ENCODE measurements at places on chromosomes 2 and 18.

DNA sequence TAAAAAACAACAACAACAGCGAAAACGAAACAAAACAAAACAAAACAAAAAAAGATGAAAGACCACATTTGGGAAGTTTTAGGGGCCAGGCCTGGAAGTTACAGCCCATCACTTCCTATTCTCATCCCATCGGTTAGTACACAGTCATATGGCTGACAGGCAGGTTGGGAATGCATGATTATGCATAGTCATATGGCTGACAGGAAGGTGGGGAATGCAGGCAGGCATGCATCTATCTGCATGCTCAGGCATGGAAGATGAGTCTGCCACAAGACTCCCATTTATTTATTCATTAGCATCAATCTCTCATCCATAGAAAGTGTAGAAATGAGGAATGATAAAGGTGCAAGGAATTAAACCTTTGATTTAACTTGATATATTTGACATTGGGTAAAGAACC lies 325.3 kb upstream of the MEX3C start:
- no peak for DNase-seq

- no peak for DNase-seq
Measured at GRCh38 chr2:241703032-241703604, 1.3 kb downstream of the ING5 start.

- no peak for DNase-seq
Measured at GRCh38 chr2:176647325-176648165, 378.3 kb downstream of the MTX2 start.

- DNase-seq, result peak; percentile 10
Measured at GRCh38 chr18:47953471-47953931, 23.0 kb upstream of the SMAD2 start.

GRCh38 chr18:34928088-34928753 lies 113.0 kb upstream of the MAPRE2 start:
- DNase-seq, result no peak

GRCh38 chr2:225691711-225692110 lies 292.2 kb downstream of the NYAP2 start:
- DNase-seq, result no peak

DNA sequence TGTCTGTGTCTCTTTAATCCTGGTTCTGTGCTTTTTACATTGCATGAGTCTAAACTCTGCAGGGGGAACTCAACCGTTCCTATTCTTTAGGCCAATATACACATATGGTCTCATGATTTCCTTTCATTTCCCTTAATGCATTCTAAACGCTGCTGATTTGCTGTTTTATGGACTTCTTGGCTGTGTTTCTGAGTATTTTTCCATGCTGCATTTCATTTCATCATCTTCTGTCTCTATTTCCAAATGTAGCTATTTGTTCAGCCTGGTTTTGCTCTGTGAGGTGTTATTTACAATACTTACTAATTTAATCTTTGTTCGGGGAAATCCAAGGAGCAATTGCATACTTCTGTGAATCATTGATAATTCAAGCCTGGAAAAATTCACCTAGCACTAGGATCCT lies 897.2 kb downstream of the TSN start:
- DNase-seq, result no peak

GRCh38 chr2:233062946-233063268 lies 2.8 kb downstream of the INPP5D start:
- peak; percentile 45 for DNase-seq

- DNase-seq, result peak; percentile 38
Measured at GRCh38 chr2:30208453-30208852, 22.9 kb upstream of the LBH start.

DNA sequence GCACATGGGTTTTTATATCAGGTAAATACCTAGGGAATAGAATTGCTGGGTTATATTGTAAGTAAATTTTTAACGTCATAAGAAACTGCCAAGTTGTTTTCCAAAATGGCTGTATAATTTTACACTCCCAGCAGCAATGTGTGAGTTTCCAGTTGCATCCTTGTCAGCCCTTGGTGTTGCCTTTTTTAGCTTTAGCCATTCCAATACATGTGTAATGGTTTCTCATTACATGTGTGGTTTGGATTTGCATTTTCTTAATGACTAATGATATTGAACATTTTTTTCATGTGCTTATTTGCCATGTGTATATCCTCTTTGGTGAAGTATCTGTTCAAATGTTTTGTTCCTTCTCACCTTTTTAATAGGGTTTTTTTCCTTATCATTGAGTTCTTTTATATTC lies 70.8 kb downstream of the ABI2 start:
- DNase-seq, result no peak

GRCh38 chr2:141329964-141330363 lies 800.9 kb downstream of the LRP1B start:
- no peak for DNase-seq

DNA sequence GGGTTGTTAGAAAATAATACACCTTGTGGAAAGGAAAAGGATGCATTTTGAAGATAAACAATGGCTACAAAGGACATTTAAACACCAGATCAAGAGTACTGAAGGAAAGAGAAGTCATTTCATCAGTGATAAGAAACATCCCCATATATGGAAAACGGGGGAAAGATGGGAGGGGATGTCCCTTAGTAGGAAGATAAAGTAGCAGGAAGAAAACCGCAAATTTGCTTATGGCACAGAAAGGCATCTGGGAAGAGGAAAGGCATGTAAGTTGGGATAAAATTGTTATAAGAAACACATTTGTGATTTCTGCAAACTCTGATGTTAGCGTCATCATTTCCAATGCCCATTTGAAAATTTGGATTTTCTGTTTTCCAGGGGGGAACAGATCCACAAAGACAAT lies 10.5 kb upstream of the LYPD1 start:
- DNase-seq, result no peak

- no peak for DNase-seq
Measured at GRCh38 chr2:234025891-234026401, 24.6 kb upstream of the SPP2 start.

GRCh38 chr2:199195927-199196502 lies 261.7 kb downstream of the SATB2 start:
- no peak for DNase-seq

GRCh38 chr2:225091336-225091735 lies 49.1 kb upstream of the DOCK10 start:
- no peak for DNase-seq

- no peak for DNase-seq
Measured at GRCh38 chr2:237720957-237721356, 77.6 kb upstream of the RBM44 start.

- DNase-seq, result no peak
Measured at GRCh38 chr2:126775300-126775985, 119.5 kb downstream of the GYPC start.

DNA sequence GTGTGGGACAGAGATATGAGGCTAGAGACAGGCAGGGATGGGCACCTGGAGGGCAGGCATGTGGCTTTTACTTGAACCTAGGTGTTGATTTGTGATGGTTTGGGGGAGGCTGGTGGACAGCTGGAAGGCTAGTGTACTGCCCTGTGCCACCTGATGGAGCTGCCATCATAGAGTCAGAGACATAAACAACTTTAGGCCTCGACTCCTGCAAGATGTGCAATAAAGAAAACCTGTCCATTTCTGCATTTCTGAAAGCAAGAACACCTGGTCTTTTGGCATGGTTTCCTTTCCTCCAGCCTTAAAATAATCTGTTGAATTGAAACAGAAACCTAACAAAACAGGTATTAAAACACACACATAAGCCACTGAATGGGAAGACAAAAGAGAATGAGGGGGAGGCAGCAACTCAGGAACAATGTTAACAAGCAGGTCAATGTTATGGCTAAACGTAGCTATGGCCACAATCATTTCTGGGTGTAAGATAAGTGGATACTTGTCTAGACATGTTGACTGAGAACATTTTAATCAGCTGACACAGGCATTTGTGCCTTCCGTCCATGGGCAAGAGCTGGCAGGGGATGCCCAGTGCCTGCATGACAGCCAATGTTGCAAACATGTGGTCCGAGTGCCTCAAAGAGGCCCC lies 87.8 kb downstream of the KCTD1 start:
- DNase-seq, result no peak

DNA sequence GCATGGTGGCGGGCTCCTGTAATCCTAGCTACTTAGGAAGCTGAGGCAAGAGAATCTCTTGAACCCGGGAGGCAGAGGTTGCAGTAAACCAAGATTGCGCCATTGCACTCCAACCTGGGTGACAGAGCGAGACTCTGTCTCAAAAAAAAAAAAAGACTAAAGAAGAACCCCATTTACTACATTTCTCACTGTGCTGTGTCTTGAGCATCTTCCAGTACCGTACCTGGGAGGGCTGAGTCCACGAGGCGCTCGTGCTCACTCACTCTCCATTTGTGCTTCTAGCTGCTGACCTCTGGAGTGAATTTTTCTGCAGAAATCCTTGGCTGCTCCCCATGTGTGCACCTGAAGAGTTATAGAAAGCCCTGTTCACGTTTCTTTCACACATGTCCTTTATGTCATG lies 204.8 kb downstream of the LDLRAD4 start:
- DNase-seq, result no peak

DNA sequence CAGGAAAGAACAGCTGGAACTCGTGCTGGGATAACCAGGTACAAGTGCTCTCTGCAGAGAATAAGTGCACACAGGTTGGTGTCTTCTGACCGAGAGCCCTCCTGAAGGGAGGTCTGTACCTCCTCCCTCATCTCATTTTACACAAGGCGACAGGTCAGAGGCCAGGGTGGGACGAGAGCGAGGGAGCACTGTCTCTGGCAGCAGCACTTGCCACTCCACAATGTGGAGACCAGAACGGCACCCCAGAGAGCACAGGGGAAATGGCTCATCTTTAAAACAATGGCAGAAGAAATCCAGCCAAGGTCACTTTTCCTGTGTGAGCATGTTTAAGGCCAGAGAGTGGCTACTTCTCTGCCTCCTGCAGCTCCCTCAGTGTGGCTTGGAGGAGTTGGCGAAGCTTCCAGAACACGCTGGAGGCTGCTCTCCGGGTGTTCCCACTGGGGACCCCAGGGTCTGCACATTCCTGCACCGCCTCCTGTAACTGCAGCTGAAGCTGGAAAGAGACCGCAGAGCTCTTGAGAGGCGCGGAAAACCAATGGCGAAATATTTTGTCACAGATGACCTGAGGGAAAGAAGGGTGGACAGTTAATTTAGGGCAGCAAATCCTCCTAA lies 20.8 kb downstream of the DIPK1C start:
- no peak for DNase-seq

- no peak for DNase-seq
Measured at GRCh38 chr2:67503066-67503795, 106.1 kb downstream of the ETAA1 start.

GRCh38 chr2:127572841-127573240 lies 37.4 kb downstream of the MYO7B start:
- no peak for DNase-seq

DNA sequence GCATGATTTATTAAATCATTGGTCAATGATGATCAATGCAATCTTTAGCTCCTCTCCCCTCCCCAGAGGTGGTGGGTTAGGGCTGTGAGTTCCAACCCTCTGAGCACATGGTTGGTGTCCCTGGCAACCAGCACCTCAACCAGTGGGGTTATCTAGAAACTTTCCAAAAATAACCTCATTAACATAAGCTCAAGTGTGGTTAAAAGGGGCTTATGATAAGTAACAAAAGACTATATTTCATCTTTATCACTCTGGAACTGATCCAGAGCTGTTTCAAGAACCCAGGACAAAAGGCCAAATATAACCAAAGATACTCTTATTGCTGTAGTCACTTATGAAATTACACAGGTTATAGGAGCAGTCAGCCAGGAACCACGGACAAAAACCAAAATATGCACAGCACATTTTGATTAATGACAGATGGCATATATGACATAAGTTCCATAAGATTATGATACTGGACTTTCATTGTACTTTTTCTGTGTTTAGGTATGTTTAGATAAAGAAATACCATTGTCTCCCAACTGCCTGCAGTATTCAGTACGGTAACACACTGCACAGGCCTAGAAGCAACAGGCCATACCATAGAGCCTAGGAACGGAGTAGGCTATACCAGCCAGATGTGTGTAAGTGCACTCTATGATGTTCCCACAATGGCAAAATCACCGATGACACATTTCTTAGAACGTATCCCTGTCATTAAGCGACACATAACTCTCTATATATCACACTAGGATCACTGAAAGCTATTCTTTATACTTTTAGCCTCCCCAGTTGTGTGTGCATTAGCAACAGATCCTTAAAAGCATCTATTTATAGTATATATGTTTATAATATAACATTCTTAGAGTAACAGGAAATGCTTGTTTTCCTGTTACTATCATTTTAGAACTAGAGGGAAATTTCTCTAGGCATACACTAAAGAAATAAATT lies 31.9 kb downstream of the KIDINS220 start:
- no peak for DNase-seq

DNA sequence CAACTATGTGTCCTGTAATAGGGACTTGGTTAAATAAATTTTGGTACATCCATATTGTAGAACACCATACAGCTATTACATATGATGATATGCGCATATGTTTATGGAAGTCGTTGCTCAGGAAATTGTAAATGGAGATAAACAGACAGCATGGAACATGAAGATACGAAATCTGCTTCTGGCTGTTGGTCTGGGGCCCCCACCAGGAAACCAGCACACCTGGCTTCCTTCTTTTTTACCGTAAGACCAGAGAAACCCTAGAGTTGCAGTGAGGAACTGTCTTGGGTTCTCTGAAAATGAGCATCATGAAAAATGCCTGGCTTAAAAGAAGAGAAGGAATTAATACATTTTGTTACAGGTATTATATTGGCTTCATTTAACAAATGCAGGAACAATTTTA lies 40.8 kb downstream of the SPTBN1 start:
- no peak for DNase-seq

DNA sequence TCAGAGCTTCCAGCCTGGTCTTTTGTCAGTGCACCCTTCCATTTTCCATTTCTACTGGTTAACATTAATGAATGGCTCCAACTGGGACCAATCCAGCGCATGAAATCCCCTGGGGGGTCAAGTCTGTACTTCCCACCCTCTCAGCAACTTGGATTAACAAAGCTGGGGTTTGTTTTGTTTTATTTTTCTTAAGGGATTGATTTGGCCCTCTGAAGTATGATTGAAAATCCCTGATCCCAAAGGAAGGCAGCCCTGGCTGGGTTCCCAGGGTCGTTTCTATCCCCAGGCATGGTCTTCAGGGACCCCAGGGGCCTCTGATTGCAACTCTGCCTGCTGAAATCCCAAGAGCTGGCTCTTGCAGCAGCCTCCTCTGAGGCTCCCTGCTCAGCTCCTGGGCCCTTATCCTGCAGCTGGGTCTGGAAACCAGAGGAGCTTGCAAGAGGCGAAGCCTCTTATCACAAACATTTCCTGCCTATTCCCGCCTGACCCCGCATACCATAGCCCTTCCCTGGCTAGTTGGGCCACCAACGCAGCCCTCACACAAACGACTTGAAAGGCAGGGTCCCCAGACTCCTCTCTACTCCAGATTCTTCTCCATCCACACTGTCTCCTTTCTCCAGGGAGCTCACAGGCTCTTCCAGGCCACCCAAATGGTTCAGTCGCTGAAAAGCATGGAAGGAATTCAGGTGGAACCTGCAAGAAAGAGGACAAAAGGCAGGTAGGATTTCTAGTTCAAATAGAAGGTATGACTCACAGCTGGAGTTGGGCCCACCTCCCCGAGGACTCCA lies 109.7 kb upstream of the PKDCC start:
- DNase-seq, result no peak

DNA sequence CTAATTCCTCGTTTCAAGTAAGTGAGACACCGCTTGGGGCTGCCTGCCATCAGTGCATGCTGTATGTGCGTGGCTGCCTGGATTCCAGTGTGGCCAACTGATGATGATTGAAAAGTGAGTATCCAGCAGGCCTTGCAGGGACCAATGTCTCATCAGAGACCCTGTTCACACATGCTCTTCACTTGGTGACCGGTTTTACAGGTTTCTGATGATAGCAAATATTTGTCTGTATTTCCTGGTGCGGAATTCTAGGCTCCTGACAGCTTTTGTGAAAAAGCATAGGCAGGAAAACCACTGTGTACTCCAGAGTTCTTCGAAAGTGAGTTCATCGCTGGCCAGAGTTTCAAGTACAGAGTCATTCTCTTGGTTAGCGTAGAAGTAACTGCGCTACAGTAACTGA lies 13.8 kb upstream of the YWHAQ start:
- no peak for DNase-seq

All from CD8-positive, alpha-beta memory T cell (primary cell).